A673 (cell line): ENCODE measurements at places on chromosomes 2 and 18.

DNA sequence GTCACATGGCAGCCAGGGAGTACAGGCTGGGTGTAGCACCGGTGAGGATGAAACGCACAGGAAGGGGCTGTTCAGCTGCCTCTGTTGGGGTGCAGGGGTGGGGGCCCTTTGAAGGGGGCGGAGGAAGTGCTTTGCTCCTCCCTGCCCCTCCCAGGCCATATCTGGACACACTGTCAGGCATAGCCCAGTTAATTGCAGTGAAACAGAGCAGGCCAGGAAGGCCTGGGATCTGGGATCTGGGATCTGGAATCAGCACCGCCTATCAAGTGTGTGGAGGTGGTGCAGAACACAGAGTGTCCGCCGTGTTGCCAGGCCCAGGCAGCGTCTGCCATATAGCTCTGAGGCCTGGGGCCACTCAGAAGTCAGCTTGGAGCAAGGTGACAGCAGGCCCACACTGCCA lies 119.3 kb upstream of the MSH2 start:
- DNase-seq, result no peak

DNA sequence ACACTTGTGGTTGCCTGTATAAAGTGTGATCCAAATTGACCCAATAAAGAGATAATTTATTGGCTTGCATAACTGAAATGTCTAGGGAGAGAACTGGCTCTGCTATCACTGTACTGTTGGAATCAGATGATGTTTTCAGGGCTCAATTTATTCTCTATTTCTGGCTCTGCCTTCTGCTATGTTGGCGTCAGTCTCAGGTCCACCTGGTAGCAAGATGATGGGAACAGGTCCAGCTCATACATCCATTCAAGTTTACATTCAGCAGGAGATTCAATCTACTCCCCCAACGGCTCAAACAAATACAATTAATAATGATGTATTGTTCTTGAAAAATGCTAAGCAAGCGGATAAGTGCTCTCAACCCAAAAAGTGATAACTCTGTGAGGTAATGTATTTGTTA lies 297.7 kb upstream of the SYT4 start:
- DNase-seq, result no peak

DNA sequence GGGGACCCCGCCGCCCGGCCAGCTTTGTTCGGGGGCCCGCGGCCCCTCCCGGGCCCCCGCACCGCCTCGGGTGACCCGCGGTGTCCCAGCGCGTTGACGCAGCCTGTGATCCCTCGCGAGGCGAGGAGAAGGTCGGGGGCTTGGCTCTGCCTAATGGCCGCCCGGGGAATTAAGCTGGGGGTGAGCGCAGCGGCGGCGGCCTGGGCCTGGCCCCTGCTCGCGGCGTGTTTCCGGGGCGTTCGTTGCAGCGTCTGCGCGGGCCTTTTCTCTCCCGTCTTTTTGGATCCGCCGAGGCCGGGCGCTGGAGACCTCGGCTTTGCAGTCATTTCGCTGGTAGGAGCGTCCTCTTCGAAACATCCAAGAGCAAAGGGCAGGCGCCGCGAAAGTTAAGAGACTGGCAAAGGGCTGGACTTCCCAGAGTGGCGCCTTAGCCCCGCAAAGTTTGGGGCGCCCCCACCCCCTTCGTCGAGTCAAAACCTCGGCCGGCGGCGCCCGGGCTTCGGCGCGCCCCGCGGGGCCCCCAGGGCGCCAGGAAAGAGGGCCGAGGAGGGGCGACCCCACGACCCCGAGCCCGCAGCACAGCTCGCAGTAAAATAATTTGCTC lies 1.3 kb downstream of the SALL3 start:
- no peak for DNase-seq

GRCh38 chr2:188248513-188248912 lies 43.2 kb upstream of the GULP1 start:
- no peak for DNase-seq

DNA sequence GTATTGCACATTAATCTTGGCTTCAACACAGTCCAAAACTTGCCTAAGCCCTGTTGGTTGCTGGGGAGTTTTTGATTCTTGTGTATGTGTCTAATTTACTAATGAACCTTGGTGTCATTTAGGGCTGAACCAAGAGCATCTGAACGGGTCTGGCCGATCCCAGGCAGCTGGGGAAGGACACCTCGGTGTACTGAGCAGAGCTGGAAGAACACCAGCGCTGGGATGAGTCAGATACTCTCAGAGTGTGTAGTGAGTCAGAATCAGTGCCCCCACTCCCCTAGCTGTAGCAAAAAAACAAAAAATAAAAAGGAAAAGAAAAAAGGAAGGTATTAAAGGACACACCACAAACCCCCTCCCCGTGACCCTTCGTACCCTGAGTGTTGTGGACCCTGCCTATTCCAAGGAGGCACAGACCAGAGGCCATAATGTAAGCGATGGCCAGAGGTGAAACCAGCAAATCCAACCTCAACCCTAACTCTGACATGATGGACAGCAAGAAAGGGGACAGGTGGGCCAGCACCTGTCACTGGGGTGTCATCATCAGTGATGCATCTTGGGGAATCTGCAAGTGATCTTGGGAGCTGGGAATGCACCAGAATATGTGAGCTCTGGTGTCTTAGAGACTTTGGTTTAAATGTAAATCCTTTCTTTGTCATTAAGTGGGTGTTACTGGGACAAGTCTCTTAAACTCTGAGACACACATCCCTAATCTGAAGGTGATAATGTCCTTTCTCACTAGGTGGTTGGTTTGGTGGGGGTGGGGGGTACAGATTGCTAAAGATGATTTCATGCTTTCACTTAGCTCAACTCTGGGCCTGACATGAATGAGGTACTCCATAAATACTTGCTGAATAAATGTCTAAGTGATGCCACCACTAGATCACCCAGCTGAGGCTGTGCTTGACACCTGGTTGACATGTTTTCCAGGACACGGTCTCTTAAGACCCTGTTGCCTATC lies 34.2 kb upstream of the NCOA1 start:
- DNase-seq, result peak; percentile 46

DNA sequence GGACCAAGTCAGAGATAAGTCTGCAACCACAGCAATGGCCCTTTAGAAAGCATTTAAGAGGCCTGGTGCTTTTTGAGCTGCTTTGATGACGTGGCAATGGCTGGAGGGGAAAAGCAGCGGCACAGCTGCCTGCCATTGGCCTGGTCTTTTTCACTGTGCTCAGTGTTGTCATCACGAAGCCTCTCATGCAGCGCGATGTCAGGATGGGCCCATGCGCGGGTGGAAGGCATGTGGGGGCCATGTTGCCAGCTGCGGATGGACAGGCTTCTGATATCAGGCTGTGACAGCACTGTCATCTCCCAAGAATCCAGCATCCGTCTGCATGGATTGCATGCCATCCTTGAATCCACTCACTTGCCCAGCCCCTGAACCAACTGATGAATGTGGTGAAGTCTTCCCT lies 204.5 kb downstream of the ACKR3 start:
- DNase-seq, result no peak

DNA sequence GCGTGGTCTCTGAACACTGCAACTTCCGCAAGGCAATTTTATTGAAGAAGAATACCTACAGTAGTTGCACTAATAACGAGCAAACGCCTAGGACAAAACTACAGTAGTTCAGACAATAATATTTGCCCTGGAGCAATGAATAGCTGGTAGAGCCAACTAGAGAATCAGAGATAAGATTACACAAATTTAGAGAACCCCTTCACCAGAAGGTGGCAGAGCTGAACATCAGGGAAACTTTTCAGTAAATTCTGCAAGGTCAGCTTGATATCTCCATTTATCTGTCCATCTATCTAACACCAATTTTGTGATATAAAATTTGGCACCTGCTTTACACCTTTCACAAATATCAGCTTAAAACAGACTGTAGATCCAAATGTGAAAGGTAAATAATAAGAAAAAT lies 43.8 kb downstream of the CDH19 start:
- peak; percentile 67 for DNase-seq

DNA sequence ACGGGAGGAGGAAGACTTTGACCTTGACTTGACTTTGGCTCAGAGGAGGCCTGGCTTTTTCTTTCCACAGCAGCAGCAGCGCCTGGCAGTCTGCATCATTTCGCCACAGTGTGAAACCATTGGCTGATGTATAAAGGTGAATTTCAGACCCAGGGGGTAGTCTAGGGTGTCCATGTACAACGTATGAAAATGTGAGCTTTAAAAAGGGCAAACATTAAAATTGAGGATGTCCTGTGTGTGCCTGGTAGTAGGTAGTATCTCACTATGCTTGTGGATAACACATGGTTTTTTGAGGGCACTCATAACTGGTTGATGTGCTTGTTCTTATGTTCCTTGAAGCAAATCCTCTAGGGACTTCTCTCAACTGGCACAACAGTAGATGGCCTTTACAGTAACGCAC lies 86.1 kb downstream of the LPIN1 start:
- DNase-seq, result no peak

DNA sequence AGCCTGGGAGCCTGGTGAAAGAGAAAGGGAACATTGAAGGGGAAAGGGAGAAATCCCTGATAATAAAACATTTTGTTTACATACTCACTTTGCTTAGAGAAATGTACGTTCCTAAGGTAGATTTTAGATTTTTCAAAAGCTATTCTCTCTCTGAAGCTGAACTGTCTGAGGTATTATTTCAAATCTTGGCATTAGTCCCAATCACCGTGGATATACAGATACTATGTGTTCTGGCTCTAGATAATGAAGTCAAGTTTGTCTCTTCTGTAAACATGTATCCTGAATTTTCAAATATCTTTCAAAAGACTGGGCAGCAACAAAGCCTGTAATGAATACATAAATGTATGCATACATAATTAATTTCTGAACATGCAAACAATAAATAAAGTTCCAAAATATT lies 1104.2 kb upstream of the FAM98A start:
- DNase-seq, result no peak

GRCh38 chr18:42736074-42736473 lies 379.4 kb downstream of the RIT2 start:
- no peak for DNase-seq

- DNase-seq, result no peak
Observed at GRCh38 chr2:159226059-159226461, 60.4 kb downstream of the WDSUB1 start.

DNA sequence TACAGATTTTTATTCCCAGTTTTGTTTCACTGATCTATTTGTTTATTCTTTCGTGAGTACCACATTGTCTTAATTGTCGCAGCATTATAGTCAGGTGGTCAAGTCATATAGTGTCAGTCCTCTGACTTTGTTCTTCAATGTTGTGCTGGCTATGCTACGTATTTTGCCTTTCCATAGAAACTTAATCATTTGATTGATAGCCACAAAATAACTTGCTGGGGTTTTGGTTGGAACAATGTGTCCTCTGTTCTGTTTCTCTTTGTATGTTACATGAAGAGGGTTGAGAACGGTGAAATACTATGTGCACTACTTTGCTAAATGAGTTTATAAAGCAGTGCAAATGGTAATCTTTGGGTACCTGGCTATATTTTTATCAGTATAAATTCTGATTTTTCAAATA lies 64.9 kb upstream of the TTC27 start:
- no peak for DNase-seq

DNA sequence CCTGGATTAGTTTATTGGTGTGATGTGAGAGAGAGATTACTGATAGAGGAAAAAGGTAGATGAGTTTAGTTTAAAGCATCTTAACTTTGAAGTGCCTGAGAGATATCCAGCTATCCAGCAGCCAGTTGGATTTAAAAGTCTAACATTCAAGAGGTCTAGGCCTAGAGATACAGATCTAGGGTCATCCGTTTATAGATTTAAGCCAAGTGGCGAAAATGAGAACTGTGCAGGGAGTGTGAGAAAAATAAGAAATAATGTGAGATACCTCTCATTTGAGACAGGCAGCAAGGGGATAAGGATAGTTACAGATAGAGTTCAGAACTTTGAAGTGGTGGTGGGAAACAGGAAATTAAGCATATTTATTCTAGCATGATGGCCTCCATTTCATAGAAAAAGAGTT lies 5.3 kb upstream of the ORC2 start:
- no peak for DNase-seq

- peak; percentile 63 for DNase-seq
Observed at GRCh38 chr2:170073288-170073687, 104.7 kb upstream of the MYO3B start.
